Suppressor macrophage treated with lipopolysaccharide for 4 hours (primary cell): ENCODE measurements at places on chromosomes 7 and 10.

- no peak for DNase-seq
Measured at GRCh38 chr10:114367351-114368056, 36.8 kb downstream of the AFAP1L2 start.

- DNase-seq, result no peak
Measured at GRCh38 chr7:92868683-92869293, 32.4 kb upstream of the CDK6 start.

- peak; percentile 22 for DNase-seq
Measured at GRCh38 chr10:67988606-67989005, 86.5 kb downstream of the HERC4 start.

DNA sequence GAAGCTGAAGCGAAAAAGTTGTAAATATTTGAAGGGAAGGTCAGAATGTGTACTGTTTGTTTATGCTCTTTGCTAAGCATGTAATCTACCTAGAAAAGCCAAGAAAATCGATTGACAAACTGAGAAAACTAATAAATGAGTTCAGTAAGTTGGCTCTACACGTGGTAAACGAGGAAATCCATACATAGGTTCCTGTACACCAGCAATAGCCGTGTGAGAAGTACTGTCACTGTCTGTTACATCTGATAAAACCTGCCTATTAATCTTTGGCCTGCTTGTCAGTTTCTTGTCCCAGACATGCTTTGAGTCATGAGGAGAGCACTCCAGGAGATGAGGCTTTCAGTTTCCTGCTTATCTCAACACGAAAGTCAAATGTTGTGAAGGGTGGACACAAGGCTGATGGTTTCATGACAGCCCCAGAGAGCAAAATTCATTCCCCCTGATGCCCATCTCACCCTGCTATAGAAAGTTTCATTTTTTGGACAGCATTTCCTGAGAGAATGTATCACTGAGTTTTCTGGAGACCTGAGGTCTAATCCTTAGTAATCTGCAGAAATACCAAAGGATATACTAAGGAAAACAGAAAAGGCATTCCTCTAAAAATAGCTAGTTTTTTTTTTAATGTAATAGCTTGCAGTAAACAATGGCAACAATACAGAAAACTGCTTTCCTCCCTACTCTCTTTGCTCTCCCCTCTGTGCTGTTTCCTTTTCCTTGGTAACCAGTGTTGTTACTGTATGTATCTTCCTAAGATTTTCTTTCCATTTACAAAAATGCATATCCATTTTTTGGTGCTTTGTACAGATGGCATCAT lies 18.8 kb downstream of the BMPR1A start:
- DNase-seq, result no peak

GRCh38 chr10:28250782-28251181 lies 52.1 kb downstream of the MPP7 start:
- DNase-seq, result peak; percentile 57
